Smooth muscle cell of the brain vasculature (primary cell): ENCODE measurements at places on chromosomes 5 and 9.

DNA sequence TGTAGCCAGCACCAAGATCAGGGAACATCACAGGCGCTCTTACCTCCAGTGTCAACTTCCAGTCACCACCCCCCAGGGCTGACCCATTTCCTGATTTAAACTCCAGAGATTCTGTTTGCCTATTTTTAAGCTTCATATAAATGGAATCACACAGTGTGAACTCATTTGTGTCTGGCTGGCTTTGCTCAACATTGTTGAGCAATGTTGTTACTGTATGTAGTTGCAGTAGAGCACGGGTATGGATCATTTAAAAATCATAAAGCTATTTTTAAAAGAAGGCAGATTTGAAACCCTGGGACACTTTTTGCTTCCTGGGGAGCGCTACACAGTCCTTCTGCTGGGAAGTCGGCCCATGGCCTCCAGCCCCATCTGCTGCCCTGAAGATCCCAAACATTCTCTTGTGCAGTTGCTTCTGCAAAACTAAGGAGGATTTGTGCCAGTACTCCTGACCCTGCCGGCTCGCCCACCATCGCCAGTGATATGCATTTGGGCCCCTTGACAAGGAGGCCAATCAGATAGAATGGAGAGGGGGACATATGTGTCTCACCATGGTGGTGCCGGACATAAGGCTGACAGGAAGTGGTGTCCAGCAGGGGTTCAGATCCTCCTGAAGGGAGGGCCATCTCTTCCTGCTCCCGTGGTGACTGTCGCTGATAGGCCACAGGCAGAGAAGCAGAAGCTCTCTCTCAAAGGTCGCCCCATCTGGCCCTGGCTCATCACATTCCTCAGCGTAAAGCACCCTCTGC, 13.3 kb downstream of the DCANP1 start:
- no peak for DNase-seq

DNA sequence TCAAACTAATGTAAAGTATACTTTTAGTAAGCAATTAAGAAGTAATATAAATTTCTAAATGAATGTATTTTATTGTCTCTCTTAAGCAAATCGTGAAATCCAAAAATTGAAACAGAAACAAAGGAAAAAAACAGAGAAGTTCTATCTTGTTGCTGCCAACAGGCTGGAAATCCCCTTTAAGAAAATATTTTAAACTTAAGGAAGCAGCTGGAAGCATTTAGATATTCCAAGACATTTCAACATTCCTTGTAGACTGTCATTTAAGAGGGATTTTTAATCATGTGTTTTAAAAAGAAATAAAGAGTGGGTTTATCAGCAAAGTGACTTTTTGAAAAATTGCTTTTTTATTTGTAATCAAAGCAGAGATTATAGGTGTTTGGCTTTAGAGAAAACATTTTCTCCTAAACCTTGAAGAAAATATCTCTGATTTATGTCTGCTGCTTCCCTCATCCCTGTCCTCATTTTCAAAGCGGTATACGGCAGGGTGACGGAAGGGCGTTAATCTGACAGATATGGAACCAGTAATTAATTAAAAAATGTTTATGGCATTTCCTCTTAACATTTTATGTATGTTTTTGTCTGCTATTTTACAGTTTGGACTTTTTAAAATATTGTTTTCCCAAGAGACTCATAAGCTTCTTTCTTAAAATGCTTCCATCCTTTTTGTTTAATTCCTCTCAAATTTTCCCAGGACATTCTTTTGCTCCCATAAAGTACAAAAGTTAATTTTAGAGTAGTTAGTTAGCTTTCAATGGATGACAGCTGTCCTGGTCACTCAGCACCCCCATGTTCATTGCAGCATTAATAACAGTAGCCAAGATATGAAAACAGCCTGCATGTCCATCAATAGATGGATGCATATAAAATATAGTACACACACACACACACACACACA, 245.6 kb downstream of the LURAP1L start:
- DNase-seq = no peak

DNA sequence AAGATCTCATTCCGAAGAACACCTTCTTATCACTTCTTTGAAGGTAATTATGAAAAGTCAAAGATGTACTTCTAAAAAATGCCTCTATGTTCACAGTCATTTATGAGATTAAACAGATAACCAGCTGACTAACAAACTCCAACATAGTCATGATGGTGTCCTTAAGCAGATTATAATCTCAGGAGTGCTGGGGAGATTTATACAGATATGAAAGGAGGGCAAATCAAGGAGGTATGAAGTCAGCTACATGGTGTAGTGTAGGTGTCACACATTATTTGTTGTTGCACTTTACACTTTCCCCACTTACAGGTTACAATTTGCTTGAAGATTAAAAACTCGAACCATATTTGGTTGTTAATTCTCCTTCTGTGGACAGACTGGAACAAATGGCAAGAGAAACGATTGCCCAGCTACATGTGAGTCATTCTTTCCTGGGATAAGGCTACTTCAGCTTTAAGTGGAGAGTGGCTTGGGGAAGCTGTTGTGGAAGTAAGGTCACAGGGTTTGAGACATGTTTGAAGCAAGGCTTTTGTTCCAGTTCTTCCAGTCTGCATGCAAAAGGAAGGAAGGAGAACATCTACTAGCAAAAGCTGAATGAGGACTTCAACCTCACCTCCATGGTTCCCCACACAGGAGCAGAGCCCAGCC, 320.1 kb downstream of the ADGRV1 start:
- no peak for DNase-seq

DNA sequence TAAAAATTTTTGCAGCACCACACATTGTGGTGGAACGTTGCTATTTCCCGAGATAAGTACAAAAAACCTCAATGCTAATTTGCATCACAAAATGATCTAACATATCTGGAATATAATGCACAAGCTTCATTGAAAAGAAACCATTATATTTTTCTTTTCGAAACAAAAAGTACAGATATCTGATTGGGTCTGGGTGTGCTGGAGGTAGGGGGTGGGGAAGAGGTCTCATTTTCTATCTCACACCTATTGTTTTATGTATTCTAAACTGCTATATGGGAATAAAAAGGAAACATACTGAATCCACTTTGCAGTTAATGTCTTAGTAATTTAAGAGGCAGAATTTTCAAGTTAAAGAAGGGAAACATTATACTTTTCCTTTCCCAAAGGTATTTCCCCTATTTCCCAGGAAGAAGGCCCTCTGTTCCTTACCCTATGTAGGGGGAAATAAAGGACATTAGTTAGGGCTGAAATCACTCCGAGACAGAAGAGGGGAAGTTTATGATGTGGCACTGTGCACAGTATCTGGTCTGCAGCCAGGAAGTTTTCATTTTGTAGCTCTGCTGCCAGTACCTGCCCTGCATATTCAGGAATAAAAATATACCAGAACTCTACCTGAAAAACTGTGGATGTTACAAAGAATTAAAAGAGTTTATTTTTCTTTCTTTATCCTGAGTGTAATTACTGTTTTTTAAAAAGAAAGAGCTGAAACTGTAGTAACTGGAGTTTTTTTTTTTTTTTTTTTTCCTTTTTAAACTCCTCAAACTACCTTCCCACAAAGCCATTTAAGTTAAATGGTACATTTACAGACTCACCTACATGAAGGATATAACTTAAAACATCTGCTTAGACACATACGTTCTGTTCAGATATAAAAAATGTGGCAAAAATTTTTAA, 7.4 kb downstream of the MEF2C start:
- no peak for DNase-seq

GRCh38 chr5:147176422-147176821, 58.4 kb upstream of the STK32A start:
- no peak for DNase-seq

DNA sequence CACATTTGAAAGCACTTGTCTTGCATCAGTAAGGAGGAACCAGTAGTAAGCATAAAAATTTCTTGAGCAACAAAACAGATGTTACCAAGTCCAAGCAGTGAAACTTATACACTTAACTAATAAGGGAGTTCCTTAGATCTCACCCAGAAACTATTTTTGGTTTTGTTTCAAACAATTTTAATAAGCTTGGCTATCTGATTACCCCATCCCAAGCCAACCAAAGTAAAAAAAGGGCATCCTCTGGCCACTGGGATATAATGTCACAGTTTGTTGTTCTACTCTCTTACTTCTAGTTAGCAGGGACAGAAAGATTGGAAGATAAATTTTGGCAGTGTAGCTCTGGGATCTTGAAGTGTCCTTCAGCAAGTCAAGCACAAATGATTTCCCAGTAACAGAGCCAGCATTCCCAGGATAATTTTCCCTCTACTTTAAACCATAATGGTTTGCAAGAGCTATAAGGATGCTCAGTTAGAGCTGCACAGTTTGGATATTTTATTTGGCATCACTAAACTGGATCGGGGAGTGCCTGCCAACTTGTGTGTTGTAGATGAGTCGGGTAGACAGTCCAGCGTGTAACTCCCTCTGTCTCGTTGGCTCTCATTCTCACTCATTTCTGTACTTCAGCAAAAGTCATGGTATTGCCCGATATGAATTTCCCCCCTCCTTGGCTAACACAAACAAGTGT, 161.9 kb upstream of the HMHB1 start:
- no peak for DNase-seq

GRCh38 chr9:99286536-99286935, 64.5 kb downstream of the SEC61B start:
- no peak for DNase-seq

DNA sequence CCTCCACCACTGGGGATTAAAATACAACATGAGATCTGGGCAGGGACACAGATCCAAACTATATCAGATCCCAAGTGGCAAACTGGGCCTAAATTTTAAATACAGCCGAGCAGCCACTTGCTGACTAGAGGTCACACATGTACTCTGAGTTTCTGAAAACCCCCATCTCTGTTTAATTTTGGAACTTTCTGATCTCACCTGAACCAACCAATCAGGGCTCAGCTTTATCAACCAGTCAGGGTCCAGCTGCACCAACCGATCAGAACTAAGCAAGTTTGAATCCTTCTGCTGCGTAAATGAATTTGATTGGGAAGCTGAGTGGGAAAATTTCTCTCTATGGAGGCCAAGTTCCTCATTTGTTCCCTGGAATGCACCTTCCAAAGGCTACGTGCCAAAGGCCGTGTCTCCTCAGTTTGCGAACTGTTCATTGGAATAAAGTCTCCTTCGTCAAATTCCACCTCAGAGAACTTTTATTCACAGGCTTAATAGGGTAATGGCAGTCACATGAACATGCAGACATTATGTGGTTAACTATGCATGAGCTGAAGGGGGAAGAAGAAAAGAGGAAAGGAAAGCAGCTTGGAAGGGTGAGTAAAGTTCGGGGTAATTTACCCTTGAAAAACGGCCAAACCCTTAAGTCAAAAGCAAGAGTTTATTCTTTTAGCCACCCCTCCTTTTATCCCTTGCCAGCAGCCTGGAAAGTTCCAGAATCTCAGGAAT, 3.7 kb downstream of the CD180 start:
- DNase-seq = no peak

GRCh38 chr5:135057233-135057632, 23.2 kb upstream of the PITX1 start:
- DNase-seq = no peak

DNA sequence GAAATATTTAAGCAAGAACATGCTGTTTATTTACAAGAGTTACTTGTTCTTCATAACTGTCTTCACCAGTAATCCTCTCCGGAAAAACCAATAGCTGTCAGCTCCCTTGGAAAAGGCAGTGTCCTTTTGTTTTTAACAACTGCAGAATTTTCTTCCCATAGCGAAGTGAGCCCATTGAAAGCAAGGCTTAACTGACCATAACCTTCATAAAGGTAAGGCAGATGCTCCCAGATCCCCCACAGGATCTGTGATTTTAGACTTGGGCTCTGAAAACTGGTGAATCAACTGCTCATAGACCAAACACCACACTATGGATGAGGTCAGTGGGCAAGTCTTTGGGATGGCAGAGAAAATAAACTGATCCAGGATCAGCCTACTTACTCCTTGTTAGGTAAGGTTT, 155.0 kb downstream of the GLIS3 start:
- no peak for DNase-seq

DNA sequence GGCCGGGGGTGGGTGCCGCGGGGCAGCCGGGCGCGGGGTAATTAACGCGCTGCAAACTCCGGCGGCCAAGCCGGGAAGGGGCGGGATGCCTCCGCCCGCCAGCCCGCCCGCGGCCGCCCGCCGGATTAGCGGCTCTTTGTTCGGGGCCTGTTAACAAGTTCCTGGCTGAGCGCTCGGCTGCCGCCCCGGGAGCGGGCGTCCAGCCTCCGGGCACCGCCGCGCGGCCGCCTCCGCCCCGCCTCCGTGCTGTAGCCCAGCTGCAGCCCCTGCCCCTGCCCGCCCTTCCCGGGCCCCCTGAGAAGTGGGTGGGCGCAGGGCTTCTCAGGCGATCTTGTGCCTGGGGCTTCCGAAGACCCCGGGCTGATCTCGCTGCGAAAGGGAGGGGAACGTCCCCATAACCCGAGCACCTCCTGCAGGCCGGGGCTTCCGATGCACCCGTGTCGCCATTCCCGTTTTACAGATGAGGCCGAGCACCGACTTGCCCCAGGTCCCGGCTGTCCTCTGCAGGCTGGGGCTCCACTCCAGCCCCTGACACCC, 7.5 kb downstream of the UNC5A start:
- no peak for DNase-seq

GRCh38 chr5:44663991-44664710, 144.6 kb upstream of the MRPS30 start:
- no peak for DNase-seq

DNA sequence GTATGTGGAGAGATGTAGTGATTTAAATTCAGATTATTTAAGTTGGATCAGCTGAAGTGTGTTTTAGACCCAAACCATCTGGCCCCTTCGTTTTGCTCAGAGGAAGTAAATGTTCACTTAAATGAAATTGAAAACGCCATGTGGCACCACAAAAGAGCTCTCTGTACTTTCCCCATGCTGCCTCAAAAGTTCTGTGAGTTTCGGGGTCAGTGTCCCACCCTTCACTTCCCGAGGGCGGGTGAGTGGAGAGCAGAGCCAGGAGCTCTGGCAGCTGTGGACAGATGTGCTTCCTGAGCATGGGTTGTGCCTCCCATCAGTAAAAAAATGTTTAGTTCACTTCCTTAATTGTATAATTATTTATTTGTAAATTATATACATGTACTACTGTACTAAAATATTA, 48.4 kb downstream of the PSD2 start:
- no peak for DNase-seq

- DNase-seq = no peak
Measured at GRCh38 chr9:123434619-123435240, 78.7 kb downstream of the CRB2 start.

DNA sequence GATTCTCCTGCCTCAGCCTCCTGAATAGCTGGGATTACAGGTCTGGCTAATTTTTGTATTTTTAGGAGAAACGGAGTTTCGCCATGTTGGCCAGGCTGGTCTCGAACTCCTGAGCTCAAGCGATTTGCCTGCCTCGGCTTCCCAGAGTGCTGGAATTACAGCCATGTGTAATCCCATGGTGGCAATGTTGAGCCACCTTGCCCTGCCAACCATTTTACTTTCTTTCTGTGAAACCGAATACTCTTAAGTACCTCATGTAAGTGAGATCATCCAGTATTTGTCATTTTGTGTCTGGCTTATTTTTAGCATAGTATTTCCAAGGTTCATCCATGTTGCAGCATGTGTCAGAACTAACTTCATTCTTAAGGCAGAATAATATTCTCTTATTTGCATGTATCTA, 8.2 kb downstream of the PRRC2B start:
- DNase-seq = no peak
